ENCODE measurements at places on chromosomes 12 and 14.
A peak's percentile ranks its signal among the peaks of the same experiment; 100 is the strongest.

DNA sequence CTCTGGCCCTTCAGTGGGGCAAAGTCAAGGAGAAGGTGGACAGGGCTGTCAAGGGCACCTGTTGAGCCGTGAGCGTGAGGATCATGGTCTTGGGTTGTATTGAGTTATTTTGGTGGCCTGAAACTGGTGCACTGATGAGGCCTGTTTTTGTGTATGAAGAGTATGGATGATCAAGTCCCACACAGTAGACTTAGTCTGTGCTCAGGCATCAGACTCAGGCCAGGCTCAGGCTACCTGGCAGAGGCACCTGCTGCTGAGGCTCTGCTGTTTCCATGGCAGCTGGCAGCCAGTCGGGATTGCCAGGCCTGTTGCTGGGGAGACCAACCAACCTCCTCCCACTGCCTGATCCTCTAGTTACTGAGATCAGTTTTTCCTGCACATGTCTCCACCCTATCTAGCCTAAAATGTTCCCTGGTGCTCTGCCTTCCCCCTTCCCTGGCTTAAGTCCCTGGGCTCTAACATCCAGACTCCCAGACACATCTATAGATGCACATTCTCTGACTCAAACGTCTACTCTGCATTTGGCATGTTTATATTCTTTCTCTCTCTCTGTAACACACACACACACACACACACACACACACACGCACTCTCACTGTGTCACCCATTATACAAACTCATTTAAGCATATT lies 5.1 kb downstream of the JPH4 start:
- peak; percentile 57 for DNase-seq

GRCh38 chr14:90177539-90178189 lies 78.7 kb upstream of the PSMC1 start:
- DNase-seq, result no peak

- DNase-seq, result no peak
These were observed 76.0 kb upstream of the HMGA2 start for GRCh38 chr12:65748332-65748731.

DNA sequence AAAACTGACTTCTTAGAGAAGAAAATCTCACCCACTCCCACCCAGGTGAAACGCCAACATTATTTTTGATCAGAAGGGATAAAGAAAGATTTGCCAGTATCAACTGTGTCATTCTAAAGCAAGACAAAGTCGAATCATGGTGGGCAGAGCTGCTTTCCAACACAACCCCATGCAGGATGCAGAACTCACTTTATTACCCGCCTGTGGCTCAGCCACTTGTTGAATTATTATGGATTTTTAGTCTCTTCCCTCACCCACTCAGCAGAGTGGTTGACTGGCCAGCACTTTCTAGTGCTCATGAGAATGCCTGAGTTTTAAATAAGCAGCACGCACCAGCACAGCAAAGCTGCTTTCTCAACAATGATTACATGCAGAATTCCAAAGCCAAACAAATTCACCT lies 32.1 kb downstream of the CRACR2A start:
- DNase-seq, result no peak

DNA sequence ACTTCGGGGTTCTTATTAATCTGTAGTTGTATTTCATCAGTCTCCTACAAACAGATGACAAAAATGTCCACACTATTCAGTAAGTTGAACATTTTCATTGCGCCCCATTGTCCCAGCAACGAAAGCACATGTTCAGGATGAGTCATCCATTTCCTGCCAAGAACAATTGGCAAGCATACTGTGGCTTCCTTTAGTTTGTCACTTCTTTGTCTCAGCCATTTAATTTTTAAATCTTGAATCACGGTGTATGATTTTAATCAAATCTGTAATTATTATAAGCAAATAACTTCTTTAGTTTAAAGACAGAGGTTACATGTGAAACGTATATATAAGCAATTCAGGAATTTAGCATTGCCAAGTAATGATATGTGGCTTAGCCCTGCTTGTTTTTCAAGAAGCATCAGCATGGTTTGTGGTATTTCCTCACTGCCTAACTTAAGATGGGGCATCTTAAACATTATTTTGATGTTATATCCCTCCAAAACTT lies 211.3 kb upstream of the KRR1 start:
- DNase-seq, result peak; percentile 23
